CD4-positive, alpha-beta T cell treated with Interleukin-12 subunit alpha and Interleukin-12 subunit beta, for 1 hour (primary cell): ENCODE measurements at places on chromosomes 3 and 15.

DNA sequence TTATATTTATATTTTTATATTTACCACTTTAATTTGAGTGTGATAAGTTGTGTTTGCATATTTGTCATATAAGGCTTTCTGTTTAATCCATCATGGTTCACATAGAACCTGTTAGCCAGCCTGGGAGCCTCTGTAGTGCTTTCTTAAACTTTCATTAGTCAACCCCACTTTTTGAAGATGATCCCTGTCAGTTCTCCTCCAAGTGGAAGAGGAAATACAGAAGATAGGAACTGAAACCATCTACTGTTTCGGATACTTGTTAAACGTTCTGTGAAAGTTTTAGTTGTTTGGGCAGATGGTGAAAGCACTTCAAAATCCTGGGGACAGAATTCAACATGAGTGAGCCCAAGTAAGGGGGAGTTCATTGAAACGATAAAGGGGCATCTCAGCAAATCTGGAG is 4.6 kb upstream of the SAMMSON start:
- DNase-seq = no peak

- no peak for DNase-seq
These were observed 21.6 kb upstream of the SLC6A20 start for GRCh38 chr3:45817831-45818522.

DNA sequence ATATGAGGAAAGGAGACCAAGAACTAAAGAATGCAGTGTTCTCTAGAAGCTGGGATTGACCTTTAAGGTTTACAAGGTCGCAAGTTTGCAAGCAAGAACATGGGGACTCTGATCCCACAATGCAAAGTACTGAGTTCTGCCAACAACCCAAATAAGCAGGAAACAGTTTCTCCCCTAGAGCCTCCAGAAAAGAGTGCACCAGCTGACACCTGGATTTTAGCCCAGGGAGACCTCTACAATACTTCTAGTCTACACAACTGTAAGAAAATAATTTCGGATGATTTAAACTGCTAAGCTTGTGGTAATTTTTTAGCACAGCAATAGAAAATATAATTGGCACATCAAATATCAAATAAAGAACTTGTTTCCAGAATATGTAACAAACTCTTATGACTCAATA is 46.4 kb downstream of the EHHADH start:
- no peak for DNase-seq

- DNase-seq = no peak
These were observed 61.7 kb downstream of the XXYLT1 start for GRCh38 chr3:195209083-195209846.

DNA sequence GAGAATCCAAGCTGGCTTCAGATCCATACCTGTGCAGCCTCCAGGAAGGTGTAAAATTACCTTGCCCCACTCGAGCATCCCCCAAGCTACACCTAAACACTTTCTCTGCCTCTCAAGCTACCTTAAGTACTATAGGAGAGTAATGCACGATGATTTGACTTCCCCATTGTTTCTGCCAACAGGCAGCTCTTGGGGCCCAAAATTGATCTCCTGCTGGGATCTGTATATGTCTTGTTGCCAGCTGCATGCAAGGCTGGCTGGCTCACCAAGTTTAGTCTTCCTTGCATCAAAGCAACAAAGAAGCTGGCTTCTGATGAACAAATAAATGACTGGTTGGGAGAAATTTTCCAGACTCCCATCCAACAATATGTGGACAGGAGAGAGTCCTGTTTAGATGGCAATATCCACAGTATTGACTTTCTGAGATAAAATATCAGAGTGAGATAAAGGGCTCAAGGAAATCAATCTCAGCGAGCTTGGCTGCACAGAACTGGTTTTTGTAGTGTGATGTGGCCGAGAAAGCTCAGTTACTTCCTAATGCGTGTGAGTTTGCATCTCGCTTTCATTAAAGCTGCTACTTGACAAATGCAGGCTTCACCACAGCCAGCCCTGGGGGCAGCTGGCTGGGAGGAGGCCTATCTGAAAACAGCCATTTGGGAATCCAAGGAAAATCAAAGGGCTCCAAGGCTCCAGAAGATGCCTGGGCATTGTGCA is 140.7 kb downstream of the MINAR1 start:
- DNase-seq = no peak

DNA sequence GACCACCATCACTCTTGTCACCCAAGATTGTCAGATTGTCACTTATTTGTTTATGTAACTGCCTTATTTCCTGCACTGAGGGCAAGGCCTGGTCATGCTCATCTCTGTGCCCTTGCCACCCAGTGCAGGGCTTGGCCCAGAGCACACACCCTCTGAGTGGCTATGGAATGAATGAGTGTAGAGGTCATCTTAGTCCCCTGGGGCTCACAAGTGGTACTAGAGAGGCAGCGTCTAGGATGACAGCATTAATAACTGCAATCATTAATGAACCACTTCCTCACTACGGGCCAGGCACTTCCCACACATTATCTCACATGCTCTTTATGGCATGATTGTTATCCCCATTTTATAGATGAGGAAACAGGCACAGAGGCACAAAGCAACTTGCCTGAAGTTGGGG is 117.0 kb downstream of the SMAD6 start:
- no peak for DNase-seq

DNA sequence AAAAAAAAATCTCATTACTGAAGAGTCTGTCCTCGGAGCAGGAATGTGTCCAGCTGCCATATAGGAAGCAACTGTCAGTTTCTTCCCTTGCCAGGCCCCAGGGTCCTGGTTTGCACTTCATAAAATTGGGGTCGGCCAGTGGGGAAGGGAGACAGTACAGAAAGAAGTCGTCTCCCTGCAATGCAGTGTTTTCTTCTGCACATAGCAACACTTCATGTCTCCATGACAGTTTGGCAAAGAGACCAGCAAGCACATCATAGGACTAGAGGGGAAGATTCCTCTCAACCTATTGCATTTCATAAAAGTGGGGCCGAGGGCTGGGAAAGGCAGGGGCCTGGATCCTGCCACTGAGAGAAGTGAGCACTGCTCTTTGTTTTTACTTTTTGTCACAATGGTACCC is 138.2 kb upstream of the HACD2 start:
- no peak for DNase-seq

- no peak for DNase-seq
These were observed 445.3 kb upstream of the ROBO1 start for GRCh38 chr3:80213086-80213485.

DNA sequence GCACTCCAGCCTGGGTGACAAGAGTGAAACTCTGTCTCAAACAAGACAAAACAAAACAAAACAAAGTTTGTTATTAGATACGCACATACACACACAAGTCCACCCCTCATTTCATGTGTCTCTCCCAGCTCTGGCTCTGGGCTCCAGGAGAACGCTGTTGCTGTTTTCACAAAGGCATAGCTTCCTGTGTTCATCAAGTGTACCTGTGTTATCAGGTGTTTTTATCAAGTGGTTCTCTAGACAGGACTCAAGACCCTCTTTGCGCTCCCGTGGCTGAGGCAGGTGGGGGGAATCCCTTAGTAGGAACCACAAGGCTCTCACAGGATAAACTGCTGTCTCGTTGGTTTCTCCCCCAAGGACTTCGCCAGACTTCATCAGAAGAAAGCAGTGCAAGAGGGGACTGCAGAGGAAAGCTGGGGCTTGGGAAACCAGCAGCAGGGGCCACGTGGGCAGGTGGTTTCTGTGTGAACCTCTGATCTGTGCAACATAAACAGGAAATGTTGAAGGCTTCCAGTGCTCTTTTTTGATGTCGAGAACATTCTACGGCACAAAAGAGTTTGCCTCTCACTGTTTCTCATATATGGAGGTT is 6.9 kb upstream of the PPP1R2 start:
- peak; percentile 88 for DNase-seq

DNA sequence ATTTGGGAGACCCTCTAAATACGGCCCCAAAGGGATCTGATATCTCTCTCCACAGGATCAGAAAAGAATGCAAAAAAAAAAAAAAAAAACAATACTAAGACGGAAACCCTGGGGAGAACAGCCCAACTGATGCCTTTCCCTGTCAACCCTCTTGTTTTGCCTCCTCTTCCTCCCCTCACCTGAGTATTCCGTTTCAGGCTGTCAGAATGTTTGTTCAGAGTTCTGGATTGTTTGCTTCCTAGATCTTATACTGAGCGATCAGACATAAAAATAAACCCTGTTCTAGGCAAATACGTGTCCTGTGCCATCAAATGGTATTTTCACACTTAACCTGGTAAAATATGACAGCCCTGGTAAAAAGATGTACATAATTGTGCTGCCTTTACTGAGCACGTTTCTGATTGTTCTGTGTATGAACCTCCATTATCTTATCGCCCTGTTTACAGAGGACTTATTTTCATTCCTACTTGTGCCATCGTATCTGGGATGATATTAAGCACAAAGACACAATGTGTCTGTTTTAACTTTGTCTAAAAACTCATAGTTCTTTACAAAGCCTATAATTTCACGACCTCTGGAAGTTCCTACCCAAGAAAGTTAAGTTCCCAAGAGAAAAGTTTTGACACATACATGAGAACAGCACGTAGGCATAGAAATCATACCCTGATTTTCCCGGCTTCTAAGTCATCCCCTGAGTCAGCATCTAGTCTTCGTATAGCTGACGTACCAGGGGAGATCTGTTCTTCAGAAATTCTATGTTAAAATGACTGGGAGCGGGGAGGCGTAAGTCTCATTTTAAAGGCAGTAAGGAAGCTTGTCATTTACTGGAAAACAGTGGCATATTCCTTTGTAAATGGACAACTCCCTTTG is 856 bp downstream of the ZBTB38 start:
- no peak for DNase-seq

GRCh38 chr3:15384510-15385237 is 42.7 kb downstream of the METTL6 start:
- no peak for DNase-seq

GRCh38 chr3:111534701-111535100 is 7.3 kb upstream of the CD96 start:
- DNase-seq = no peak

- no peak for DNase-seq
These were observed 107.6 kb upstream of the BFSP2 start for GRCh38 chr3:133292296-133292695.

DNA sequence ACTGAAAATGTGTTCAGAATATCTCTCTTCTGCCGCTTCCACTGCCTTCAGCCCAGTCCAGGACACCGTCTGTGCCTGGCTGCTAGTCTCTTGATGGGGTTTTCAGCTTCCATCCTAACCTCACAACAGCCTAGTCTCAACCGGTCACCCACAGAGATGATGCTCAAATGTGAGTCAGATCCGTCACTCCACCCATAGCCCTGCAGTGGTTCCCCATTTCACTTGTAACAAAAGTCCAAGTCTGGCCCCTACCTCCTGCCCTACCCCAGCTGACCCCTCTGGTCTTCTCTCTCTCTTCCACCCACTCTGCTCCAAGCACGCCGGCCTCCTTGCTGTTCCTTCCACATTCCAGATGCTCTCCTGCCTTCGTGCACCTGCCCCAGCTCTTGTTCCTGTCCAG is 68.1 kb downstream of the PPARG start:
- DNase-seq = no peak

DNA sequence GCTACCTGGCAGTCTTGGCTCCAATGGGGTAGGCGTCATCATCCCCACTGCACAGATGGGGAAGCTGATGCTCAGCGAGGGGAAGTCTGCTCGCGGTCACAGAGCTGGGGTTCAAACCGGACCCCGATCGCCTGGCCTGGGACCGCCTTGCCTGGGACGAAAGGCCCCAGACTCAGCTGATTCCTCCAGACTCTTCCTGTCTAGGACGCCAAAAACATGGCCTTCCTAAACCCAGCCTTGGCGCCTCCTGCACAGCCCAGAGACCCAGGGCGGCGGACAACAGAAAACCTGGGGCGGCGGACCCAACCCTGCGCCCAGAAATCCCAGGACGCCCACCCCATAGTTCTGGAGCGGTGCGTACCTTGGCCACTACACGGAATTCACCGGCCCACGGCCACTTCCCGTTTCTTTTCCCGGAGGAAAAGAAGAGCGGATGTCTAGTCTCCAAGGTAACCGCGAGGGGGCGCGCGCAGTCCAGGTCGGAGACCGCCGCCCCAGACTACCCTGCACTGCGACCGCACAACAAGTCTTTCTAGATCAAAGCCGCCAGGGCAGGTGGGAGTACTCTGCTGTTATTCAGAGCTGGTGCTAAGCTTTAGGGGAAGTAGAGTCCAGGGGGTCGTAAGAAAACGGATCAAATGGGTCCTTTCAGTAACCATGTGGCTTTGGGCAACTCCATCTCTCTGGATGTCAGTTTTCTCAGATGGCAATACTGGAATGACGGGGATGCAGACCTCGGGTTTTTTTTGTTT is 4.9 kb upstream of the IL17RD start:
- DNase-seq = peak; percentile 52

GRCh38 chr3:109114746-109115145 is 3.2 kb downstream of the MORC1 start:
- no peak for DNase-seq

DNA sequence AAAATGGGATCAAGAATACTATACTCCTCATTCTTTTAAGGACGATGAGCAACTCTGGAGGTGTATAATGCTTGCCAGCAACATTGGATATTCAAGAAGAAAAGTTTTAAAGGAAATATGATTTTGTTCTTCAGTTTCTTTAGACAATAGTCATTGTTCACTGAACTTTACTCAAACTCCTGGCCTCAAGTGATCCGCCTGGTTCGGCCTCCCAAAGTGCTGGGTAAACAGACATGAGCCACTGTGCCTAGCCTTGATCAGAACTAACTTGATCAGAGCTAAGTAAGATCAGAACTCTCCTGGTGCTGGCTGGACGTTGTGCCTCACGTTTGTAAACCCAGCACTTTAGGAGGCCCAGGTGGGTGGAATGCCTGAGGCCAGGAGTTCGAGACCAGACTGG is 12.6 kb downstream of the EFCAB12 start:
- DNase-seq = no peak

- DNase-seq = no peak
These were observed 18.4 kb downstream of the CYFIP1 start for GRCh38 chr15:22961762-22962161.

GRCh38 chr15:44530653-44531052 is 6.3 kb upstream of the EIF3J start:
- DNase-seq = no peak

GRCh38 chr3:29346828-29347227 is 66.0 kb downstream of the RBMS3 start:
- no peak for DNase-seq

- no peak for DNase-seq
These were observed 203.2 kb upstream of the PPP2R3A start for GRCh38 chr3:135762188-135762856.

DNA sequence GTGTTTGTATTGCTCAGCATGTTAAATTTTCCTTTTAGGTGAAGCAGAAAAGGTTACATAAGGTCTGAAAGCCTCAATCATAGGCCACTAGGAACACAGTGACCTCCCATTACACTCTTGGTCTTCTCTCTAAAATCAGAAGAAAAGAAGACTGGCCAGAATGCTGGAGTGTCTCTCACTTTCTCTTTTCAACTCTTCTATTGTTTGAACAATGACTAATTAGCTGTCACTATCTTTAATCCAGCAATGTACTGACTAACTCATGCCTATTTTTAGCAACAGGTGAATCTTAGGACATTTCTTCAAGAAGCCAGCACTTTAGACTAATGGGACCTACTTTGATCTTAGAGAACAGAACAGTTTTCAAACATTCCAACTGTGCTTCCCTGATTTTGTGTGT is 142.8 kb downstream of the TGFBR2 start:
- DNase-seq = no peak

DNA sequence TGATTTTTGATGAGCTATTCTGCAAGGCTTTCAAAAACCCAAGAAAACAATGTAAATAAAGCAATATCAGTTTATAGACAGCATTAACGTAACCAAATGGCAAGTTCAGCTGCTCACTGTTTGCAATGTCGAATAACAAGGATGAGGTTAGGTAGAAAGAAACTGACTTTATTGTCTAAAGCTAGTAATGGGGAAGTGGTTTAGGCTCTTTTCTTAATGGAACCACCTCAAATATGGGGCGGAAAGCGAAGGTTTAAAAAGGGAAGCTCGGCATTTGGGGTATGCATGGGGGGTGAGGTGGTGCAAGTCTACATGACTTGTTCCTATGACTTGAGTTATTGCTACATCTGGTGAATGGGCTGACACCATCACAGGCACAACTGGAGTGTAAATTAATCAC is 1060.2 kb downstream of the NSUN3 start:
- DNase-seq = no peak
